ENCODE measurements at places on chromosomes 4 and X. TPM values are rescaled to one million over a fixed set of nuclear protein-coding genes. Genes with fewer than 3 reads are reported as not detected.

DNA sequence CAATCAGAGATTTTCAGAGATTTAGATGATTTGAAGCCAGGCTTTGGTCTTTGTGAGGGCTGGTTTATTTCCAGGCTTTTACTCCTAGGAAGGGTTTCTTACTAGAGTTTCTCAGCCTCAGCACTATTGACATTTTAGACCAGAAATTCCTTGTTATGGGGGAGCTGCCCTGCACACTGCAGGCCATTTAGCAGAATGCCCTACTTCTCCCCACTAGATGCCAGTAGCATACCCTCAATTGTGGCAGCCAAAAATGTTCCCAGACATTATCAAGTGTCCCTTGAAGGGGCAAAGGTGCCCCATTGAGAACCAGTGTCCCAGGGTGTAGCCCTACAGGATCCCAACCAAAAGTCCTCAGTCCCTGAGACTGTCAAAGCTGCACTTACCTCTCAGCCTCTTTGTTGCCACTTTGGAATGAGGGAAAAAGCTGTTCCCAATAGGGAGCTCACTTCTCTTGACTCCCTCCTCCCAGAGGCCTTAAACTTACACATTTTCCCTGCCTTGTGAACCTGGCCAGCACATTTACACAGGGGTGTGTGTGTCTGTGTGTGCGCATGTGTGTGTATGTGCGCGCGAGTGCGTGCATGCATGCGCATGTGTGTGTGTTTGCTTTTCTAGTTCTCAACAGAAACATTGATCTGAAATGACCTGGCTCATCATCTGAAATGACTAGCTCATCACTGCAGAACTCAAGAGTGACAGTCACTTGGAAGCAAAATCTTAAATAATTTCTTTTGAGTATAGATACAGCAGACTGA, 231.4 kb downstream of the QDPR start:
- H3K4me1 ChIP-seq: peaks cover 33% of the 10 kb centered on the region
- H3K4me3 ChIP-seq: no peak overlapping the region
- peaks cover 4% of the 10 kb centered on the region for H3K27me3 ChIP-seq
- no peaks in the 10 kb centered on the region for H3K36me3 ChIP-seq
- DNase-seq: no peak

DNA sequence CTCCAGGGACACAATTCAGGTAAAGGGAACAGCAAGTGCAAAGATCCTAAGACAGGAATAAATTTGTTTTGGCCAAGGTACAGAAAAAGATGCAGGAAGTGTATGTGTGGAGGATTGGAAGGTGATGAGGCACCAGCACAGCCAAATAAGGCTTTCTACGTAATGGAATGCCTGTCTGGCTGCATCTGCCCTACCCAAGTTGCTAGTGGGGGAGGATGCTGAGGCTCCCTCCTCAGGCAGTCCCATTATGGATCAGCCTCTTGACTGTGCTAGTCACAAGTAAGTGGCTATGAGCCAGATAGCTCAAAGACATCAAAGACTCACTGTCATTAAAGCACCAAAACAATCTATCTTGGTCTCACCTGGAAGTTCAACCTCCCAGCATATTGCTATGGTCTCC, 300.9 kb upstream of the FAT4 start:
- H3K27ac ChIP-seq: no peak overlapping the region
- DNase-seq: no peak
- H3K36me3 ChIP-seq: peaks cover 20% of the 10 kb centered on the region
- H3K4me1 ChIP-seq: peaks cover 13% of the 10 kb centered on the region

SPATA18 gene
- total RNA-seq: 6.6 TPM

FGD1 gene
- total RNA-seq: 36.3 TPM

VGLL1 gene
- not detected for total RNA-seq

- DNase-seq: no peak
- no peaks in the 10 kb centered on the region for H3K36me3 ChIP-seq
- H3K27ac ChIP-seq: no peak overlapping the region
- no peak overlapping the region for H3K4me3 ChIP-seq
Observed at GRCh38 chr4:141346144-141346543, 125.4 kb downstream of the ZNF330 start.

GRCh38 chrX:112662559-112663427, 16.9 kb downstream of the LHFPL1 start:
- no peak for DNase-seq
- peaks cover 8% of the 10 kb centered on the region for H3K4me1 ChIP-seq
- no peak overlapping the region for H3K27ac ChIP-seq
- no peaks in the 10 kb centered on the region for H3K27me3 ChIP-seq
- no peak overlapping the region for H3K4me3 ChIP-seq

- no peak overlapping the region for H3K27ac ChIP-seq
- H3K36me3 ChIP-seq: no peaks in the 10 kb centered on the region
- H3K27me3 ChIP-seq: no peaks in the 10 kb centered on the region
- no peak for DNase-seq
Observed at GRCh38 chr4:116361790-116362189, 723.6 kb downstream of the TRAM1L1 start.

DNA sequence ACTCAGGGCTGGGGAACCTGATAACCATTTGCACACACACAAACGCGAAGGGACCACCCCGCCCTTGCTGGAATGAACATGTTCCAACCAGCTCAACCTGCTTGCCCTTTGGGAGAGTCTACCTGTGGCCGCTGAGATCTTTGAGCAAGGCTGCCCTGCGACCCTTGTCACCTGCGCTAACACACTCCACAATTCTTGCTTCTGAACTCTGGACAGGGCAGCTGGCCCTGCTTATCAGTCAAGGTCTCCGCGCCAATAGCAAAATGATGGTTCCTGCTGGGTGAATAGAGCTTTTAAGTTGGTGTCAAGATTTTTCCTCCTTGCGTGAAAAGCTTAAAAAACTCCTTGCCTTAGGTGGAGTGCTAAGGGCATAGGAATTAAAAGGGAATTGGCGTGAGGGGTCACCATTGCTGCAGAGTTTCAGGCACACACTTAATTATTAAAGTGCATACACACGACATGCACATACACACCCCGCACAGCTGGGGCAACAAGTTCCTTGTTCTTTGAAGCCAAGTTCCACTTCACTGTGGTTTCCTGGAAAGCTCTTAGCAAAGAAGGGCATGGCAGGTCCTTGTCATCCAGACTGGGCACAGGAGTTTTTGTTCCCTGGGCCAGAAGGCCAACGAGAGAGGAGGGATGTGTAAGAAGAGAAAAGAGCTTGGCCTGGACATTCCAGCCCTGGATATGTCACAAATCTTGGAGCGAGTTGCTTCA, 207.7 kb downstream of the STIM2 start:
- DNase-seq: no peak
- H3K4me1 ChIP-seq: 0 out of 2 replicates have a peak, but pooled peaks cover 2% of the 10 kb centered on the region
- peaks cover 7% of the 10 kb centered on the region for H3K36me3 ChIP-seq
- H3K27ac ChIP-seq: no peak overlapping the region
- H3K27me3 ChIP-seq: no peaks in the 10 kb centered on the region
- no peak overlapping the region for H3K4me3 ChIP-seq

GPR82 gene
- total RNA-seq: not detected

HTN1 gene
- not detected for total RNA-seq

FAT1 gene
- 172 TPM for total RNA-seq

DNA sequence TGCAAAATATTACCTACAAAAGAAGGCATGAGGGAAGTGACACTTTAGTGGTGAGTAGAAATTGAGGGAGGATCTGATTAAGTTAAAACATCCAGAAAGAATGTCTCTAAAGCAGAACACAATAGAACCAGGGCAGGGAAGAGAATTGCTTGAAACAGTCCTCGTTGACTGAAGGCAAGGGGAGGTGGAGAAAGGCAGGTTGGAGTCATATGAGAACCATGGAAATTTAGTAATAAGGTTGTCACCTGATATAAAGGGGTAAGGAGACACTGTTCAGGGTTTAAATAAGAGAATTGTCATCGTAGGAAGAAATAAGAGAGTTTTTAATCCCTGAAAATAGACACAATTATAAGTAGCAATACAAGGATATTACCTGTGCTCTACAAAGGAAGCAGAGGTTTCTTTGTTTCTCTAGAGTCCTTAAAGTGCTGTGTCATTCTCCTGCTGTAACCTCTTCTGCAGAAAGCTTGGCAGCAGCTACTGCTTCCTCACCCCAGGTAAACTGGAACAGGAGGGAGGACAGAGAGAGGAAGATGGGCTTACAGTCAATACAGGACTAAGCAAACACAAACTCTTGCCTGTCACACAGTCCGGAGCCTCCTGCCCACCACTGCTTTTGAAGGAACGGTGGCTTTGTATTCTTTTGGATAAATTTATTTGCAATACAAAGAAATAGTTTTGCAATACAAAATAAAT, 258.4 kb downstream of the PPARGC1A start:
- no peak overlapping the region for H3K27ac ChIP-seq
- H3K4me1 ChIP-seq: peaks cover 23% of the 10 kb centered on the region
- no peak overlapping the region for H3K4me3 ChIP-seq
- no peaks in the 10 kb centered on the region for H3K36me3 ChIP-seq
- DNase-seq: no peak

RBM47 gene
- 89.0 TPM for total RNA-seq

DNA sequence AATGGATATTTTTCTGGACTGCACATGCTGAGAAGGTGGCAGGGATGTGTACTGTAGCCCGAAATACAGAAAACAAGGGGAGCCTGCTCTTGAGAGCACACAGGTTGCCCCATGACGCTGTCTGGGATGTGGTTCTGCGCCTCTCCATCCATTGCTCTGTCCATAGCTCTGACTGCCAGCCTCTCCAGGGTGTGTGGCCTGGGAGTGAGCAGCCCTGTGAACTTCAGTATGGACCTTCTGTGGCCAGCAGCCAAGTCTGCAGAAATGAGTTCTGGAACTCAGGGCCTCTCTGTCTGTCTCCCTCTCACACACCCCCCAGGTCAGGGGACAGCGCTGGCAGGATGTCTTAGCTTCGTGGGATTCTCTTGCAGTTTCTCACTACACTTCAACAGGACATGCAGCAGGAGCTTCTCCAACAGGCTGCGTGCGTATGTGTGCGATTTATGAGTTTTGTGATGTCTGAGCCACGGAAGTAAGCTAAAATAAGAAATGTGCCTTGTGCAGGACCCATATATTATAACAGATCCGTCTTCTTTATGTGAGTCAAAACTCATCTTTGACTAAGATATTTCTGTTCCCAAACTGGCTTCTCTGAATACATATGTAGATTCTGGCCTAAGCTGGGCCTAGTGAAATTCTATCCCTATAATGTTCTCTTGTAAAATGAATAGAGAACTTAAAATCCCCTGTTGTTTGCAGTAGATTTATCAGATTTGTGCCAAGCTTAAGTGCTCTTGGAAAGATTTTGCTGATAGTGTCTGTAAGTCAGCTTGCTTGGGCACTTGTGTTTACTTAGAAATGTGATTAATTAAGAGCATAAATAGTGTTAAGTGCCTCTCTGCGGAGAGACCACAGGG, 40.0 kb downstream of the PROM1 start:
- H3K4me1 ChIP-seq: peaks cover 54% of the 10 kb centered on the region
- no peaks in the 10 kb centered on the region for H3K27me3 ChIP-seq
- no peaks in the 10 kb centered on the region for H3K36me3 ChIP-seq
- H3K4me3 ChIP-seq: no peak overlapping the region

GRCh38 chrX:23732704-23733103, 10.4 kb downstream of the ACOT9 start:
- peaks cover 25% of the 10 kb centered on the region for H3K36me3 ChIP-seq
- no peak overlapping the region for H3K4me3 ChIP-seq
- H3K27me3 ChIP-seq: no peaks in the 10 kb centered on the region
- peaks cover 4% of the 10 kb centered on the region for H3K4me1 ChIP-seq

BEX1 gene
- 46.8 TPM for total RNA-seq

GRCh38 chr4:110620691-110621327, 2.1 kb downstream of the PITX2 start:
- peak overlapping the region; percentile 76 for H3K4me3 ChIP-seq
- H3K36me3 ChIP-seq: no peaks in the 10 kb centered on the region
- peaks cover 78% of the 10 kb centered on the region for H3K4me1 ChIP-seq
- peak overlapping the region; percentile 89 for H3K27ac ChIP-seq

DNA sequence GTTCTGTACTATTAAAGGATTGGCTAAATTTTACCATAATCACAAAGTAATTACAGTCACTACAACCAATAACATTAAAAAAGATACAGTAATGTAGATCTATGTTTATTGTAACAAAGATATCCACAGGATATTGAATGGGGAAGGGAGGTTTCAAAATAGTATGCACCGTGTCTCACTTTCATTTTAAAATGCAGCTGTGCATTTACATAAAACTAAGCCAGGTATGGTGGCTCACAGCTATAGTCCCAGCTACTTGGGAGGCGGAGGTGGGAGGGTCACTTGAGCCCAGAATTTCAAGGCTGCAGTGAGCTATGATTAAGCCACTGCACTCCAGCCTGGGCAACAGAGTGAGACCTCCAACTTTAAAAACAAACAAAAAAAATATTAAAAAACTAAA, 8.5 kb downstream of the SRP72 start:
- H3K4me1 ChIP-seq: no peaks in the 10 kb centered on the region
- DNase-seq: no peak
- H3K36me3 ChIP-seq: peaks cover 79% of the 10 kb centered on the region
- no peaks in the 10 kb centered on the region for H3K27me3 ChIP-seq
- no peak overlapping the region for H3K27ac ChIP-seq

TRMT2B gene
- 15.4 TPM for total RNA-seq

GRCh38 chr4:186934841-186935443, 211.3 kb upstream of the FAT1 start:
- H3K4me1 ChIP-seq: peaks cover 7% of the 10 kb centered on the region
- H3K27me3 ChIP-seq: no peaks in the 10 kb centered on the region
- no peak overlapping the region for H3K4me3 ChIP-seq
- no peak overlapping the region for H3K27ac ChIP-seq

GRCh38 chrX:39073131-39073530, 271.9 kb downstream of the MID1IP1 start:
- no peaks in the 10 kb centered on the region for H3K27me3 ChIP-seq
- H3K4me1 ChIP-seq: peaks cover 13% of the 10 kb centered on the region
- peaks cover 7% of the 10 kb centered on the region for H3K36me3 ChIP-seq

DNA sequence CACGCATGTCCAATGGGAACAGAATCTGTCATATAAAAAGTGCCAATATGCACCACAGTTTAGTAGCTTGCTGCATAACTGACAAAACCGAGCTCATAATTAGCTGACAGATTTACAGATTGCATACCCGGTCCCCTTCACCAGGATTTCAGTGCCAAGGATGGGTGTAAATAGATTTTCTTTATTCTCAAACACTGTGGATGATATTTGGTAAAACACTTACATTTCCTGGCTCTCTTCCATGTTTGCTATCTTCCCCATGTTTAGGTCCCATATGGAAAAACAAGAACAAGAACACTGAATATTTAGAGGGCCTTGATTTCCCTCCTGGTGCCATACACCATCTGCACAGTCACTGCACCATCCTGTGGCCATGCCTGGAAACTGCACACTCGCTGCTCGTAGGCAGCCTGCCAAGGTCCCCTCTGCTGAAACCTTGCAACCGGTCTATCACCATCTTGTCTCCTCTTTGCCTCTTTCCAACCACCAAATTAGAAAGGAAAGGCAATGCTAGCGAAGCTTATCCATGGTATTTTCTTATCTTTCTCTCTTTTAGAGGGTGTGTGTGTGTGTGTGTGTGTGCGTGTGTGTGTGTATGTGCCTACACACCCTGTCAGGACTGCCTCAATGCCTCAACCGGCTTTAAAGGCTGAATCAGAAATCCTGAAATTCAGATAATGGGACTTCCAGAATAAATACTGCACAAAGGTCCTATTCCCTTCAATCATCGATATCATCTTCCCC, 124.2 kb upstream of the MBNL3 start:
- peak; percentile 51 for DNase-seq
- no peaks in the 10 kb centered on the region for H3K4me1 ChIP-seq
- H3K27me3 ChIP-seq: no peaks in the 10 kb centered on the region
- H3K4me3 ChIP-seq: no peak overlapping the region
- H3K36me3 ChIP-seq: no peaks in the 10 kb centered on the region

FHDC1 gene
- 17.1 TPM for total RNA-seq

PWWP3B gene
- 0.52 TPM for total RNA-seq

TRO gene
- total RNA-seq: 51.0 TPM

Data from WTC11 (cell line).